ENCODE measurements at places on chromosomes 7 and 10.

DNA sequence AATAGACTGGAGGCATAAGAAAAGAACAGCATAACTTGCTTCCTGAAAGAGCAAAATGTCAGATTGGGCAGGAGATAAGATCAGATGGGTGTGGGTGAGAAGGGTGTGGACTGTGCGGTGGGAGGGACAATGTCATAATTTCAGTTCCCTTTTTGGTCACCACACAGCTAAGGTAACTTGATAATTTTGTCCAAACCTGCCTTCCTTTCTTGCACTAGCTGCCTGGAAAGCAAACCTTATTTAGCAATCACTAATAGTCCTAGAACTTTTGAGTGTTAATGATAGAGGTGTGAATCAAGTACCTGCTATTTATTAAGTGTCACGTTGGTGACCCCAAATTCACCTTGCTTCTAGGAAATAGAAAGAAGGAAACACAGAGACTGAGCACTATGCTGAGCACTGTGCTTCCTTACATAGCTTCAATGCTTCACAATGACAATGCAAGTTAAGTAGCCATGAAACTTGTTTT lies 72.4 kb upstream of the SP4 start:
- no peak for DNase-seq

- no peak for DNase-seq
Observed at GRCh38 chr7:136326045-136326609, 349.0 kb upstream of the MTPN start.

GRCh38 chr7:100966542-100967291 lies 2.6 kb upstream of the MUC12 start:
- no peak for DNase-seq

DNA sequence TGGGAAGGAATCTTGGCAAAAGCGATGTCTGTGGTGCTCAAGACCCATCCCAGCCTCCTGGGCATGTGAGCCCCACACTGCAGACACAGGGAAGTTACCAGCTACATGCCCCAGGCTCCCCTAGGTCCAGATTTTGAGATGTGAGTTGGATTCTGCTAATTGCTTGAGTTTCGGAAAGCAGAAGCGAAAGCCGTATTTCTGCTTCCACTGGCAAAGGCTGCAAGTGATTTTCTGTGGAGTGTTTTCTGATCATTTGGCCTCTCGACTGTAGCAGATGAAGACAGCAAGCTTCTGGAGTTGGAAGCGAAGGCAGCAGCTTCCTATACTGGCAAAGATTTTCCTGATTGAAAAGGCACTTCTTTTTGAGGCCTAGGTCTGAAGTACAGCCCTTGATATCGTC lies 29.6 kb downstream of the ANKRD16 start:
- no peak for DNase-seq

DNA sequence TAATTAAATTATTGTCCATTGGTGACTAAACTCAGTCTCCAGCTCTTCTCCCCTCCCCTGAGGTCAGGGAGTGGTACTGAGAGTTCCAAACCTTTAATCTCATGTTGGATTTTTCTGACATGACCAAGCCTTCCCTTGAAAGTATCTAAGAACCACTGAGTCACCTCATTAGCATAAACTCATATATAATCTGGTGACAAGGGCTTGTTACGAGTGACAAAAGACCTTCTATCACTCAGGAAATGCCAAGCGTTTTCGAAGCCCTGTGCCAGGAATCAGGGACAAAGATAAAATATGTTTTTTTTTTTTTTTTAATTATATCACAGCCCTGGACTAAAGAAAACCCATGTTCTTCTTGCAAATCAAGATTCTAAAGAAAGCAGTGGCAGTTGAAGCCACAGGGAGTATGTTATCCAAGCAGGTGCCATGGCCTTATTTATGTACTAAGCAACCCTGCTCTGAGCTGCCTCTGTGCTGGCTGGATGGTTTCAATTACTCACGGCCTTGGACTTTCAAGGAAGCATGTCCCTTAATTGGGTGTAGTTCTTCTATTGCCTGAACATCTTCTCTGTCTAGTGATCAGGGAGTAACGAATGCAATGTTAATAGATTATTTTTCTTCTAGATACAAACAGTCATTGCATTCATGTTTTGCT lies 169.0 kb upstream of the PRKCQ start:
- peak; percentile 80 for DNase-seq

- no peak for DNase-seq
Observed at GRCh38 chr7:79403879-79404278, 49.6 kb downstream of the MAGI2 start.

- DNase-seq, result no peak
Observed at GRCh38 chr7:150947761-150948651, 30.1 kb downstream of the KCNH2 start.

DNA sequence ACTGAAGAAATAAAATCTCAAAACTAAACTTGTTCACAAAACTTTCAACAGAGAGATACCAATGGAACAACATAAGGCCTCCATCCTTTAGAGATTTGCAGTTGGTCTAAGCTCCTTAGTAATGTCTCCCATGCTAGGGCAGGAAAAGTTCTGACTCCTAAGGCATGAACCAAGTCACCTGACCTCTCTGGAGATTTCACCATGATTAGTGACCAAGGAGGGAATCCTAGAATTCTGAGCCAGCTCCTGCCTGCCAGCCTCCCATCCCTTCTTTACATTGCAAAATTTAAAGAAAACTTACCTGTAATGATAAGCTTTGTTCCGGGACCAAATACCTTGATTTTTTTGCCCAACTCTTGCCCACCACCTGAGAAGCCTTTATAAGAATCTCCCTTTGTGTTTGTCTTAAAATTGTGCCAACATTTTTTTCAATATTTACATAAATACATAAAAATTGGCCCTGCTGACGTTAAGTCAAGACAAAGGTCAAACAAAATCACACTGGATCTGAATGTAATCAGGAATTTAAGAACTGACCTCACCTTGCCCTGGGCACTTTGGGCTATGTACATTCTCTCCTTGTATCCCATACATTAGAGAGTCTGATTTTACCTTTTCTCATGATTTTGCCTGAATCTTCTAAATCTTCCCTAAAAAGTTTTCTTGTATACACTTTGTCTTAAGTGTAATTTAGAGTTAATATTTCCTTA lies at the start of gene TARP:
Gene TARP (minus strand): TSS at position 351 of the 710 bp plus-strand sequence.
- no peak for DNase-seq

- DNase-seq, result no peak
Observed at GRCh38 chr7:924541-925231, 29.8 kb downstream of the ADAP1 start.

DNA sequence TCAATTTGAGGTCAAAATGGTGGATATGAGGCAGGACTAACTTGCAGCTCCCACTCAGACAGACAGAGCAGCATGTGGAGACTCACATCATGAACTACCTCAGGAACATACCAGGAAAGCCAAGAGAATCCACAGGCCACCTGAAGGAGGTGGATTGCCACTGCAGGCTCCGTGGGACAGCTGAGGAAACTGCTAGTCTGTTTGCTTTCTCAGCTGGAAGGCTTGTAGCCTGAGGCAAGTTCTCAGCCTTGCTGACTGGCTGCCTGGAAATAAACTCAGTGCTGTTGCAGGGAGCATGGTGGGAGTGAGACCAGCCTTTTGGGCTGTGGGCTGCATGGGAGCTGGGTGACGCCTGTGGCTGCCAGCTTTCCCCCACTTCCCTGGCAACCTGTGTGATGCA lies 202.9 kb downstream of the ZNF248 start:
- DNase-seq, result no peak

- no peak for DNase-seq
Observed at GRCh38 chr10:101400585-101400984, 46.6 kb downstream of the BTRC start.

- no peak for DNase-seq
Observed at GRCh38 chr10:60910543-60910942, 33.4 kb downstream of the RHOBTB1 start.

- peak; percentile 33 for DNase-seq
Observed at GRCh38 chr7:15889507-15889906, 203.0 kb upstream of the MEOX2 start.

DNA sequence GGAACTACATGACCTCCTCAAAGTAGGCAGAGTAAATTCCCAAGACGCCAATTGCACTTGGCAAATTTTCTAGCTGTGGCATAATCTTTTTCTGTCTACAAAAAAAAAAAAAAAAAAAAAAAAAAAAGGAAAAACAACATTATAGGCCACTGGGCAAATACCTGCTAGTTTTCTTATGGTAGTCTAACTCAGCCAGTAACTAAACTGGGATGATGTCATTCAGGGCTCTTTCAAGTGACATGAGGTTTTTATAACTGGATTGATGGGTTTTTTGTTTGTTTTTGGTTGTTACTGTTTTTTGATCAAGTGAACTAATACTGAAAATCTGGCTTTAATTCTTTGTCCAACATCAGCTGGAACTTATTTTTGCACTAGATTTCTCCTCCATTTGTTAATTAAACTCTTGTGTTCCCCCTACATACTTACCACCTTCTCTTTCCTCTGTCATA lies 7.4 kb upstream of the VIM start:
- no peak for DNase-seq
